ENCODE measurements at places on chromosomes 16 and 17.

DNA sequence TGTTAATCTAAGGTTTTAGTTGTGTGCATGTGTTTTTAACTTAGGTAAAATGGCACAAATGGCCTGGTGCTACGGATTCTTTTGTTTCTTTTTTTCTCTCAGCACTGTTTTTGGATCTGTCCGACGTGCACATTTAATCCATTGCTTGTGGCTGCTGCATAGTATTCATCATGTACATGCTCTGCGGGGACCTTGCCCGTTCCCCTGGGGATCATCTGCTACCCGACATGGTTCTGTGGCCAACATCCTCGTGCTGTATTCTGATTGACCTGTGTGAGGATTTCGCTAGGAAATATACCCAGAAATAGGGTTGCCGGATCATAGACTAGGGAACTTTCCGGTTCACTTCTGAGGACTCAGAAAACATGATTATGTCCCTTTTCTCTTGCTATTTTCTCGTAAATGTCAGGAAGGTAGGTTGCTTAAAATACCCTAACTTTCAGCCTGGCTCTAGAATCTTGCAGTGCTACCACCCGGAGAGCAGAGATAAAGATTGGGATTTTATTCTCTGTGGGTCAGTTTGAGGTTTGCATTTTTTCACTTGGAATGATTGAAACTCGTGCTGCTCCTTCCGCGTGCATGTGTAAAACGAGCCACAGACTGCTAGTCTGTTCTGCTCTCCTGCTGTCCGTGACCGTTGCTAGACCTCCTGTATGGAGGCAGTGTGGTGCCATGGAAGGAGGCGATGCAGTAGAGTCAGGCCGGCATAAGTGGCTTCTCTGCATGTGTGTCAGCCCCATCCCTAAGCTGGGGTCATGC, 42.9 kb downstream of the LDHD start:
- no peak for DNase-seq

- DNase-seq, result no peak
Observed at GRCh38 chr16:56477096-56477878, 25.9 kb downstream of the OGFOD1 start.

GRCh38 chr16:87541147-87541871, 48.5 kb upstream of the ZCCHC14 start:
- no peak for DNase-seq

DNA sequence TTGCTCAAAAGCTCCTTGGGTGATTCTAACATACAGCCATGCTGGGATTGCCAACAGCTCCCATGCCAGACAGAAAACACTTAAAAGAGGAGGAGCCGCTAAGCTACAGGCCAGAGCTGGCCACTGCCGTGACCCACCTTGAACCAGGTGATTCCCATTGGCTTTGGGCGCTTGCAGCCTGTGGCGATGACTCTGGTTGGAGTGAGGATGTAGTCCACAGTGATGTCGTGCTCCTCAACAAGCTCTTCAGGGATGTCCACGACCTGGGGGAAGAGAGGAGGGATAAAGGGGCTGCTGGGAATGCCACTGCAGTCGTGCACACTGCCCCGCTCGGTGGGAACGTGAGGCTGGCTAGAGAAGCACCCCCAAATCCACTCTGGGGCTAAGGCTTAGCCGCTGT, 13.5 kb downstream of the MTHFSD start:
- DNase-seq, result no peak

- DNase-seq, result no peak
Observed at GRCh38 chr17:7774055-7774521, 56.5 kb downstream of the DNAH2 start.

DNA sequence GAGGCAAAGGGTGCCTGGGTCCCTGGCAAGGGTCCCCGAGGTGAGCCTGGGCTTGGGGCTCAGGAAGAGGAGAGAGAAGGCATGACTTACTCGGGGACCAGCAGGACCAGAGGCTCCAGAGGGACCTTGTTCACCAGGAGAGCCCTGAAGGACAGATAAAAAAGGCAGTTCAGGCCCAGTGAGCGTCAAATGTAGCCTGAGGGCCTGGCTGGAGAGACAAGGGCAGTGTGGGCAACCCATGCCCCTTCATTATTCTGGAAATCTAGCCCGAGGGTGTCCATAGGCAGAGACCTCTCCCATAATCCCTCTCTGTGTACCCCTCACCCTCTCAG, 14.1 kb downstream of the COL1A1 start:
- DNase-seq, result no peak

DNA sequence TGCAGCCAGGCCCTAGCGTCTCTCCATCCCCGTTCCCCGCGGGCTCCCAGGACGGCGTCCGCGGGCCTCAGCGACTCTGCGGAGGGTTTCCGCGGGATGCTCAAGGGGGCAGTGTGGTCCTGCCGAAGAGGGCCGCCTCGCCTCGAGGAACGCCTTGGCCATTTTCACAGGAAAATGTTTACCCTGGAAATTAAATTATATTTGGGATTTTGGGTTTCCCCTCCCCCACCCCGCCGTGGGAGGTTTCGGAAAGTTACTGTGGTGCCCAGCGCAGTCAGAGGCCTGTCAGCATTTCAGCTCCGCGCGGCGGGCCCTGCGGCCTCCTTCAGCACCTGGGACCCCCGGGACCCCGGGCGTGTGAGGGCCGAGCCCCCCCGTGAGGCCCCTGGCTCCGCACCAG, 94.5 kb downstream of the PCTP start:
- no peak for DNase-seq

DNA sequence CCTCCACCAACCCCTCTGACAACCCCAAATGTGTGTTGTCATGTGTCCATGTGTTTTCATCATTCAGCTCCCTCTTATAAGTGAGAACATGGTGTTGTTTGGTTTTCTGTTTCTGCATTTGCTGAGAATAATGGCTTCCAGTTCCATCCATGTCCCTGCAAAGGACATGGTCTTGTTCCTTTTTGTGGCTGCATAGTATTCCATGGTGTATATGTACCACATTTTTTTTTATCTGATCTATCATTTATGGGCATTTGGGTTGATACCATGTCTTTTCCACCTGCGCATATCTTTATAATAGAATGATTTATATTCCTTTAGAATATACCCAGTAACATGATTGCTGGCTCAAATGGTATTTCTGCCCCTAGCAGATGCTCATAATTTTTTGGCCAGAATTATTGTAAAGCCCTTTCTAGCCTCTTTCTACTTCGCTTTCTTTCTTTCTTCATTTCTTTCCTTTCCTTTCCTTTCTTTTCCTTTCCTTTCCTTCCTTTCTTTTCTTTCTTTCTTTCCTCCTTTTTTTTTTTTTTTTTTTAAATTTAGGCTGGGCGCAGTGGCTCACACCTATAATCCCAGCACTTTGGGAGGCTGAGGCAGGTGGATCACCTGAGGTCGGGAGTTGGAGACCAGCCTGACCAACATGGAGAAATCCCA, 12.7 kb downstream of the REXO5 start:
- no peak for DNase-seq

GRCh38 chr16:78184238-78185183, 85.1 kb downstream of the WWOX start:
- DNase-seq, result no peak

- DNase-seq, result no peak
Observed at GRCh38 chr17:45429339-45430005, 3.2 kb downstream of the ARHGAP27 start.

DNA sequence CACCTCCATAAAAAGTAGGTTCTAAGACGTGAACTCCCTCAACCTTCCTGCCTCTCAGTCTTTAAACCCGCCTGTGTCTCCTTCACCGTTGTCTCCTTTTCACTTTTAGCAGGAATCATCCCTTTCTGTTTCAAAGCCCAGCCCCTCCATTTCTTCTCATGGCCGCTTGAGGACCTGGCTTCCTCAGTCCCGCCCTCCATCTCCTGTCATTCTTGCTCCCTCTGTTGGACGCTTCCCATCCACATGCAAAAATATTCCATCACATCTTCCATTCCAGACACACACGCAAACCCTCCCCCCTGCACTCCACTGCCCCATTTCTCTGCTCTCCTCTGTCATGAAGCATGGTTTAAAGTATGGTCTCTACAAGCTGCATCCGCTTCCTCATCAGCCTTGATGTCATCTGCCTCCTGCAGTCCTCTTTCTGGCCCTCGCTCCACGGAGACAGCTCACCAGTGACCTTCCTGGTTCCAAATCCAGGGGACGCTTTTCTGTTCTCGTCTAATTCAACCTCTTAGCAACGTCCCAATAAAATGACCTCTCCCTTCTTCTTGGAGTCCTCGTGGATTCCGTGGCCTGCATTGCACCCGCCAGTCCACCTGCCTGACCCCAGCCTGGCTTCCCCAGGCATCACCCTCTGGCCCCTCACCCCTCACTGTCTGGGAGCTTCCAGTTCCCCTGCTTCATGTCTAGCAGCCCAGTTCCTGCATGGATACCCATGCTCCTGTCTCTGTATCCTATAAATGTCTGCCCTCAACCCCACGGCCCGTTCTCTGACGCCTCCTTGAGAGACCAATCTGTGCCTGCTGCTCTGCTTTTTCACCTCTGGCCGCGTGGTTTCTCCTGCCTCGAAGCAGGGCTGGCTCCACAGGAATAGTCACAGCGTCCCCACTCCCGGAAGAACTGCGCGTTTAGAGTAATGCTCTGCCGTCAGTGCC, 26.2 kb downstream of the ANKRD40 start:
- DNase-seq, result no peak

DNA sequence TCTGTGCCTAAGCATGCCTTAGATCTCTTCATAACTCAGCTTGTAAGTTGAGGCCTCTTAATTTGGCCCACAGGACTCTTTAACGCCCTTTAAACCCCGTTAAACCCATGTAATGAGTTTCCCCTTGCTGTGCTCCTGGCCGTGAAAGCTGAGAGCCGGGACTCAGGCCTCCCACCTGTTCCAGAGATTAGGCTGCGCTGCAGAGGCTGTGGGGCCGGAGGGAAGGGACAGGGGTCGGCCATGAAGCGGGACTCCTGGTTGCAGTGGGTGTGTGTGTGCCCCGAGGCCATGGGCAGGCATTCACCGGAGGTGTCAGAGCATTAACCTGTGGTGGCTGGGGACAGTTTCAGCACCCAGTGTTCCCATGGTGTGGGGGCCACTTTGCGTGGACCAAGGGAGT, 150.8 kb upstream of the IRX3 start:
- no peak for DNase-seq

DNA sequence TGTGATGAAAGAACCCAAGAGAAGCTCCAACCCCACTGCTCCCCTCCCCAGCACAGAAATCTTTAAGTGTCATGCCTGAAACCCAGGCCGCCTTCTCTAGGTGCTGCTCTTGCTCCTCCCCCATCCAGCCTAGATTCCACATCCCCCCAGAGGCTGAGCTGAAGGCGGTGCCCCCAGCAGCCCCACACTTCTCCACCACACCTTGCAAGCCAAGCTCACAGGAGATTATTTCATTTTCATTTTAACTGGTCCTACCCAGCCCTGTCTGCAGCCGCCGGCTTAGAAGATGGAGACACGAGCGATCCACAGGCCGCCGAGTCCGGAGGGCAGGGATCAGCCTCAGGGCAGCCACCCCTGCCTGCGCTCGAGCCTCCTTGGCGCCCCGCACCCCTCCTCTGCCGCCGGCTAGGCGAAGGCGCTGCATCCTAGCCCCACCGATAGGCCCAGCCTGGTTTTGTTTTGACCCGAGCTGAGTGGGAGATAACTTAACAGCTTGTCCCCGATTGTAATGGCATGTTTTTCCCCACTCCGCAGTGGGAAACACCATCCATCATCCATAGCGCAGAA, 125.3 kb downstream of the RBFOX3 start:
- no peak for DNase-seq

- no peak for DNase-seq
Observed at GRCh38 chr16:57579361-57579665, 36.9 kb downstream of the ADGRG5 start.

GRCh38 chr17:49362723-49363117, 670 bp upstream of the ZNF652 start:
- no peak for DNase-seq

DNA sequence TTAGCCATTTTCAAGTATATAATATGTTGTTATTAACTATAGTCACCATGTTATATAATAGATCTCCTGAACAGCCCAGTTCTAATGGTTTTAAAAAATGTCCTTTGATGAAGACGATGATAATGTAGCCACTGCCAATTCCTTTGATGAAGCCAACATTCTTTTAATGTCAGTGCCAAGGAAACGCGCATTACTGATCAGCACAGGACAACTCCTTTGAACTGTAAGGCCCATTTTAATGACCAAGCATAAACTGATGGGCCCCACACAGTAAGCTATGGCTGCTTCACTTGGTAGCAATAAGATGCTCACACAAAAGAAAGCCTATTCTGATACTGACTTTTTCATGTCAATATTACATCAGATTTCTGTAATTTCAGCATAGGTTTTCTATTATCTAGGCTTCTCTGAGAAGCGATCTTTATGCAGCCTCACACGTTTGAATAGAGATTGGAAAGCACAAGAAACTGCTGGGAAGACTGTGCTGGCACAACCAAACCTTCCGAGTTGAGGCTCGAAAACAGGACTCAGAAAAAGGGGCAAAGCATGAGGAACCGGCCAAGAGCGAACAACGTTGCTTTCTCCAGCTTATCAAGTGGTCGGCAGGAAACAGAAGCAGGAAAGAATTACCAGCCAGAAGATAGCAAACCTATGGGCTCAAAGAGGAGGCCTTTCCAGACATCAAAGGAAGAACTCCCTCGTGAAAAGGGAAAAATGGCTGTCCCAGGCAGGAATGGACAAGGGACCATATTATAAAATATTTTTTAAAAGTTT, 19.4 kb downstream of the ERN1 start:
- DNase-seq, result no peak

- no peak for DNase-seq
Observed at GRCh38 chr17:55437159-55437605, 15.5 kb upstream of the MMD start.

DNA sequence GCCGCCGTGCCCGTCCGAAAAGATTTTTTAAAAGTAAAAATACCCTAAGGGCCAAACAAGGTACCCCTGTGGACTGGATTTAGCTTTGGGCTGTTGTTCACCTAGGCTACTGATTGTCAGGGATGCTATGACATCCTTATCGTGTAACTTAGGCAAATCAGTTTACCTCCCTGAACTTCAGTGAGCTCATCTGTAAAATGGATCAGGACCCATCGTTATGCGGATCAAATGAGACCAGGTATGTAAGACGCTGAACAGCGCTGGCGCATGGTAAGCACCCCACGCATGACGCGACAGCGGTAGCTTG, 658 bp upstream of the ZNF771 start:
- DNase-seq, result no peak

- no peak for DNase-seq
Observed at GRCh38 chr16:11098601-11099390, 154.4 kb downstream of the CLEC16A start.

- DNase-seq, result no peak
Observed at GRCh38 chr16:27441276-27441675, 39.3 kb downstream of the IL21R start.

- DNase-seq, result no peak
Observed at GRCh38 chr17:35726127-35726952, 5.1 kb upstream of the RASL10B start.

- DNase-seq, result no peak
Observed at GRCh38 chr17:76585649-76586593, at the start of gene ST6GALNAC2. Gene ST6GALNAC2 (minus strand): TSS chr17:76585860. CDS start chr17:76585808, 52 bp downstream.

DNA sequence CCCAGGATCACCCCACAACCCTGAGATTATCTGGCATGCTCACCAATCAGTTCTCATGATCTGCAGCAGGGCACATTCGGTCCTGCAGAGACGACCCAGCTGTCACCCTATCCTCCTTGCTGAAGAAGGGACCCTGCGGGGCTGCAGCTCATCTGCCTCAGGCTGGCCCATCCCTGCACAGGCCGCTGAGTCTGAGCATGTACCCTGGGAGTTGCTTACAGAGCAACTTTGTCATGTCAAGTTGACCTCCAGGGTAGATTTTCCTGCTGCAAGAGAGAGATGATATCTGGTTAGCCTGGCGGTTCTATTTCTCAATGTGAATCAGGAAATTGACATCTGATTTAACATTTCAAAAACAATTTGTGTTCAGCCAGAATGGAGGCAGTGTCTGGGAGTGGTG, 36.0 kb upstream of the ADCY9 start:
- DNase-seq, result no peak

- DNase-seq, result peak; percentile 64
Observed at GRCh38 chr17:21286066-21286770, 1.7 kb downstream of the MAP2K3 start.
